Activated CD4-positive, alpha-beta T cell treated with anti-CD3 and anti-CD28 coated beads for 36 hours (primary cell): ENCODE measurements at places on chromosomes 13 and 19. TPM values are rescaled to one million over a fixed set of nuclear protein-coding genes. Genes with fewer than 3 reads are reported as not detected.

Gene OR7A17
- not detected for total RNA-seq

- no peak overlapping the region for H3K27ac ChIP-seq
- H3K36me3 ChIP-seq: peaks cover 71% of the 10 kb centered on the region
- no peaks in the 10 kb centered on the region for H3K4me1 ChIP-seq
- no peaks in the 10 kb centered on the region for H3K27me3 ChIP-seq
- DNase-seq: no peak
These were observed 19.4 kb downstream of the BRCA2 start for GRCh38 chr13:32334671-32335070.

Gene PDX1
- not detected for total RNA-seq

Gene GPR12
- total RNA-seq: not detected

- no peaks in the 10 kb centered on the region for H3K36me3 ChIP-seq
- peaks cover 19% of the 10 kb centered on the region for H3K27me3 ChIP-seq
- no peak overlapping the region for H3K27ac ChIP-seq
- DNase-seq: no peak
These were observed 81.7 kb downstream of the TNFRSF19 start for GRCh38 chr13:23651887-23652286.

DNA sequence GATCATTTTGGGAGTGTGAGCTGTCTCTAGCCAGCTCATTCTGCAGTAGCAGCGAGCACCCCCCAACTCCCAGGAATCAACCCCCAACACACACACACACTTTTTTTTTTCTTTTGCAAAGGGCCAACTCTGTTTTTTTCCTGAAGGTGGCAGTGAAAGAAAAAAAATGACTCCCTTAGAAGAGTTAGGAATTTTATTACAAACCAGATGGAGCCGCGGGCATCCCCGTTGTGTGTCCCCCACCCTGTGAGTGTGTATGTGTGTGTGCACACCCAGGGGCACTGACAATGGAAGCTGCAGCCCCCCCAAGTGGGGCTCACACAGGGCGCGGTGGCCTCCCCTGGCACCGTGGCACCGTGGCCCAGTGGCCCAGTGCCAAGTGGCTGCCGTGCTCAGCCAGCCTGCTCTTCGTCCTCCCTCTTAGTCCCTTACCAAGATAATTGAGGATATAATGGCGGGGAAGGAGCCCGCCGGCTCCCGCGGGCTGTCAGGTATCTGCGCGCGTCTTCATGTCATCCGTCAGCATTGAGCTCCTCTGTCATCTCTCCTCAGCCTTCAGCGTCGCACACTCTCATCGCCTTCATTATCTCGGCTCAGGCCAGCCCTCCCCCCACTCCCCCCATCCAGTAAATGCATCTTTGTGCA is 314.1 kb downstream of the ZNF536 start:
- H3K27ac ChIP-seq: no peak overlapping the region
- H3K4me3 ChIP-seq: no peak overlapping the region
- no peaks in the 10 kb centered on the region for H3K36me3 ChIP-seq
- no peaks in the 10 kb centered on the region for H3K4me1 ChIP-seq
- no peak for DNase-seq

GRCh38 chr13:74000876-74001275 is 133.3 kb downstream of the KLF12 start:
- H3K27ac ChIP-seq: no peak overlapping the region
- H3K36me3 ChIP-seq: no peaks in the 10 kb centered on the region
- H3K27me3 ChIP-seq: no peaks in the 10 kb centered on the region
- H3K4me1 ChIP-seq: peaks cover 47% of the 10 kb centered on the region
- DNase-seq: no peak

Gene PHLDB3
- total RNA-seq: 14.7 TPM

- H3K27ac ChIP-seq: no peak overlapping the region
- peaks cover 2% of the 10 kb centered on the region for H3K36me3 ChIP-seq
- H3K27me3 ChIP-seq: no peaks in the 10 kb centered on the region
- peaks cover 4% of the 10 kb centered on the region for H3K4me1 ChIP-seq
- DNase-seq: no peak
These were observed 17.8 kb downstream of the KCTD15 start for GRCh38 chr19:33814181-33815165.

Gene ZNF222
- total RNA-seq: 2.9 TPM

DNA sequence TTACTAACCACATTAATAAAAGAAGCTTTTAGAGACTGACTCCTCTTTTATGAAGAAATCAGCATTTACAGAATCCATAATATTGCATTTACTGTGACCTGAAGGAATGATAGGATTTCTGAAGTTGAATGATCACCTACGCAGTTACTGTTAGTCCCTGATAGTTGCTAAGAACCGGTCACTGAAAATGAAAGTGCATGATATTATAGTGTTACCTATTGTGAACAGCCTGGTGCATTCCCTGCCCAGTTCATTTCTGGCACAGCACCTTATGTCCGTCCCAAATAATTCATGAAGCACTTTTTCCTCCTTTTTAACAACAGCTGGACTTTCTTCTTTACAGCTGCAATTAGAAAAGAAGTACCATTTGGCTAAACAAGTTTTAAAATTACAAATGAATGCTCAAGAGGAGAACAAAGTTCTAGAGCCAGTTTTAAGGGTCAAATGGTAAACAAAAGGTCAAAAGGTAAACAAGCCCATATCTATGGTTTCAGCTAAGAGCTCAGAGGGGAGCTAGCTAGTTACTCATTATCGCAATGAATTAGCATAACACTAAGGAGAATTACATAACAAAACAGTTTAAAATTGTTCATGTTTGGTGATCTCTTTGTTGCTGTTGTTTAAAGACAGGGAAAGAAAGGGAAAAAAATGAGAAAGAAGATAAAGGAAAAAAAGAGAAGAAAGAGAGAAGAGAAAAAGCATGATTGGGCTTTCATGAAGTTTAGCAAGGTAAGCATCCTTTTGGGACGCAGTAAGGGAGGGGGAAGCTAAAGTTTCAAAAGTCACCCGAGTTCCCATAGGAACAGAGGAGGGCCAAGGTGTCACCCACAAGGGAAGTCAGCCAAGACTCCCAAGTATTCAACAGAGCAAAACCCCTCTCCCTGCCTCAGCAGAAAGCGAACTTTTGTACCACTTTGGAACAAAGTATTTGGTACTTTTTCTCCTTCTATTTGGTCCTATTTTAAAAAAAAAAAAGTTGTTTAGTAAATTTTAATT is 50.2 kb downstream of the FLT3 start:
- no peak overlapping the region for H3K27ac ChIP-seq
- peaks cover 11% of the 10 kb centered on the region for H3K27me3 ChIP-seq
- no peak overlapping the region for H3K4me3 ChIP-seq
- H3K36me3 ChIP-seq: no peaks in the 10 kb centered on the region

DNA sequence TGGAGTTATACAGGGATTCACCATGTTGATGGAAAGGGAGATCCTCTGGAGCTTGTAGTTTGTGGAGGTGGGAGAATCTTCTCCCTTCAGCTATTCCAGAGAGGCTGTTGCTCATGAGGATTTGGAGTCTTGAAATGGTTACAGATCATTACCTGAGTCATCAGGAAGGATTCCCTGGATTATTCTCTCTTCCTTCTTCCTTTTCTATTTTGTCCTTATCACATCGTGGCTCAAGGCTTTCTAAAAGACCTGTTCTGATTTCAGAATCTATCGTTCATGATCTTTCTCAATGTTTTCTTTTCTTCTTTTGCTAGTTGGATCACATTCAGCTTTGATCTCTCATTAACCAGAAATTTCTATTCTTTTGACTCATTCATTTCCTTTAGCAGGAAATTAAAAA is 196.0 kb downstream of the KLF5 start:
- no peaks in the 10 kb centered on the region for H3K27me3 ChIP-seq
- peaks cover 3% of the 10 kb centered on the region for H3K4me1 ChIP-seq
- DNase-seq: no peak
- H3K4me3 ChIP-seq: no peak overlapping the region
- no peak overlapping the region for H3K27ac ChIP-seq
- H3K36me3 ChIP-seq: no peaks in the 10 kb centered on the region

DNA sequence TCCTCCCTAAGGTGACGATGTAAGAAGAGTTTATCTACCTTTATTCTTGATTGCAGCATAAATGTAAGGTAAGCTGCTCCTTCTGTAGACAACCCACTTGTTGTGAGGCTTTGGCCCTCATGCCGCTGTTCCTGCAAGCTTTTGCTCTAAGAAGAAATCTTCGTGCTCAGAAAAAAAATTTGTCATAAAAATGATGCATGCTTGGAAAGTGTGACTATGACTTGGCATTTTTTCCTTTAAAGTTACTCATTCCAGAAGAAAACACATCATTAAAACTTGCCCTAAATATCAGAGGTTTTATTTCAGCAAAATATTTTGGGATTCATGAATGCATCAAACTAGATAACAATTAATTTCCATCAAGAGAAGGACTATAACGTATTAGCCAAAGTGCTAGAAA is 39.8 kb downstream of the KCTD12 start:
- no peak overlapping the region for H3K4me3 ChIP-seq
- peaks cover 7% of the 10 kb centered on the region for H3K27me3 ChIP-seq
- no peak for DNase-seq
- H3K4me1 ChIP-seq: no peaks in the 10 kb centered on the region

DNA sequence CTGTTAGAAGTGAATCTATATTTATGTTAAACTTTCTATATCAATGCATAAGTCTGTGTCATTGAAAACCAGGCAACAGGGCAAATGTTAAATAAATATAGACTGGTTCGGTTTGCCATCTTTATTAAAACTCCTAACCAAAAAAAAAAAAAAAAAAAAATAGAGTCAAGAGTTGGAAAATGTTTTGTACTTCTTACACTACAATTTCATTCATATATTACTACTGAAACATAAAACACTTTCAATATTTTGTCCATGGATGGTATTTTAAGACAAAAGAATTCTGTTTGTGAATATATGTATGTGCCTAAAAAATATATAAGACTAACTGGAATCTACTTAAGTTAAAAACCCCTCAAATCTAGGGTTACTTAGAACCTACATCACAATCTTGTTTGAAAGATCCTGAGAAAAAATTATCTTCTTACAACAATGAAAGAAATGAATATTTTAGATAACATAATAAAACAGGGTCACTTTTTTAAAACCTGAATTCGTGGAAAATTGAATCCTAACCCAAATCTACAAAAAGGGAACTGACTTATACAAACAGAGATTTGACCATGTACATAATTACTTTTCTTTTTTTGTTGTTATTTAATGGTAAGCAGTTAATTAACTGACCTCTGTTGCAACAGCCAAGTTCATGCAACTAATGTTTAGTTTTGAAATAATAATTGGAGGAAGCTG is 5.1 kb downstream of the DACH1 start:
- H3K27ac ChIP-seq: no peak overlapping the region
- H3K36me3 ChIP-seq: no peaks in the 10 kb centered on the region
- peaks cover 28% of the 10 kb centered on the region for H3K27me3 ChIP-seq
- peaks cover 8% of the 10 kb centered on the region for H3K4me1 ChIP-seq
- no peak for DNase-seq

Gene ZNF568
- 8.4 TPM for total RNA-seq

DNA sequence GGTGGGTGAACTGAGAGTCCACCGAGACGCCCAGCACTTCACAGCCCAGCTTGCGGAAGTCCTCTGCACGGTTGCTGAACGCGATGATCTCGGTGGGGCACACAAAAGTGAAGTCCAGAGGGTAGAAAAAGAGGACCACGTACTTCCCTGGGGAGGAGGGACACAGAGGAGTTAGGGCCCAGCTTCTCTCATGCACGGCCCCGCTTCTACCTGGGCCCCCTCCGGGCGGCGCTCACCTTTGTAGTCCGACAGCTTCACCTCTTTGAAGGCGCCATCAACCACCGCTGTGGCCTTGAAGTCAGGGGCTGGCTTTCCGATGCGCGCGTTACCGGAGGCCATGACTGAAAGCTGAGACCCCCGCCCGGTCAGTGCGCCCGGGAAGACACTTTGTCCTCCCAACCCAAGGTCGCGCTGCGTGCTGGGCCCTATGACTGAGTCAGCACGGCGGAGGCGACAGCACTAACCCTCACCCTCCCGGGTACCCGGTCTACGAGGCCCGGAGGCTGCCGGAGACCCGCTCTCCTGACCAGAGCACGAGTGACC is 606 bp downstream of the PRDX2 start:
- peak overlapping the region; percentile 78 for H3K27ac ChIP-seq
- peaks cover 29% of the 10 kb centered on the region for H3K4me1 ChIP-seq
- H3K4me3 ChIP-seq: peak overlapping the region; percentile 87
- H3K36me3 ChIP-seq: peaks cover 15% of the 10 kb centered on the region
- peak; percentile 62 for DNase-seq
- H3K27me3 ChIP-seq: no peaks in the 10 kb centered on the region

- H3K4me1 ChIP-seq: no peaks in the 10 kb centered on the region
- no peak for DNase-seq
- H3K27me3 ChIP-seq: no peaks in the 10 kb centered on the region
- H3K27ac ChIP-seq: no peak overlapping the region
These were observed 14.1 kb downstream of the NUCB1 start for GRCh38 chr19:48914181-48914580.

DNA sequence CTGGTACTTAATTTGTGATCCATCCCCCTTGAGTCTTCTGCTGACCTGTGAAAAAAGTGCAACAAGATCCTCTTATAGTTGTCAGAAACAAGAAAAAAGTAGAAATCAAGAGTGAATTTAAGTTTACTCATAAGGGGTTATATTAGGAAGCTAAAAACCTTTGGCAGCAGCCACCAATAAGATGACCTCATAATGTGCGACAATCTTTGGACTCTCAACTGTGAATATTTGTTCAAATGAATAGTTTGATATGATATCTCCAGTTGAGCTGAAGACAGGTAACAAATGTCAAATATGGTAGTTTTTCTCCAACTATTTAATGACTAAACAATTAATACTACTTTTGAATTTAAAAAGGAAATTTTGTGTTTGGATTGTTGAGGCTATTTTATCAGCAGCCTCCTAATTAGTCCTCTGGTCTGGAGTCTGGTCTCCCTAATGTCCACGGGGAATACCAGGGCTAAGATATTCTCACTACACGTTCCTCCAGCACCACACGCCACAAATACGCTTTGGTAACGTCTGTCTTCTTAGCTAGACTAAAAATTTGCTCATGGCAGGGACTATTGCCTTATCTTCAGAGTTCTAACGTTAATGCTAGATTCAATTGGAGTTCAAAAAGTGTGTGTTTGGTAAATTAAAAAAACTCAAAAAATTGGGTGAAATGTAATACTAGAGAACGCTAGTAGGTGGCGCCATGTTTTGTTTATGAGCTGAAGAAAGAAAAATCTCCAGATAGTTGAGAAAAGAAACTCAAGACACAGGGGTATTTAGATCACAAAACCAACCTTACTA is 51.0 kb upstream of the PDX1 start:
- no peaks in the 10 kb centered on the region for H3K36me3 ChIP-seq
- H3K27me3 ChIP-seq: peaks cover 24% of the 10 kb centered on the region
- no peaks in the 10 kb centered on the region for H3K4me1 ChIP-seq
- no peak for DNase-seq

GRCh38 chr19:44447916-44448674 is at the start of gene ZNF229:
TSS of gene ZNF229 (minus strand) at chr19:44448472. CDS start at chr19:44442847, 5,625 bp downstream.
- peaks cover 68% of the 10 kb centered on the region for H3K36me3 ChIP-seq
- peaks cover 2% of the 10 kb centered on the region for H3K27me3 ChIP-seq
- peak within 1 kb of the TSS; percentile 81 for H3K4me3 ChIP-seq
- DNase-seq: peak; percentile 91

- no peak overlapping the region for H3K27ac ChIP-seq
- H3K4me3 ChIP-seq: no peak overlapping the region
- DNase-seq: peak; percentile 57
- H3K36me3 ChIP-seq: no peaks in the 10 kb centered on the region
- H3K27me3 ChIP-seq: peaks cover 5% of the 10 kb centered on the region
- H3K4me1 ChIP-seq: no peaks in the 10 kb centered on the region
These were observed 62.4 kb downstream of the SERTM1 start for GRCh38 chr13:36736119-36736726.
